ENCODE measurements at places on chromosomes 1 and 21. TPM values are rescaled to one million over a fixed set of nuclear protein-coding genes. Genes with fewer than 3 reads are reported as not detected.

GRCh38 chr1:39080831-39081270 lies 54.7 kb downstream of the NDUFS5 start:
- no peak for DNase-seq

- peak; percentile 88 for DNase-seq
These were observed 1.0 kb upstream of the PIGV start for GRCh38 chr1:26786437-26787380.

The AMY2B gene
- 7.3 TPM for total RNA-seq

GRCh38 chr1:29811247-29811646 lies 574.9 kb downstream of the PTPRU start:
- no peak for DNase-seq

- DNase-seq = no peak
These were observed 103.4 kb downstream of the RUSC1 start for GRCh38 chr1:155424091-155424490.

The PLCH2 gene
- total RNA-seq = 1.3 TPM

DNA sequence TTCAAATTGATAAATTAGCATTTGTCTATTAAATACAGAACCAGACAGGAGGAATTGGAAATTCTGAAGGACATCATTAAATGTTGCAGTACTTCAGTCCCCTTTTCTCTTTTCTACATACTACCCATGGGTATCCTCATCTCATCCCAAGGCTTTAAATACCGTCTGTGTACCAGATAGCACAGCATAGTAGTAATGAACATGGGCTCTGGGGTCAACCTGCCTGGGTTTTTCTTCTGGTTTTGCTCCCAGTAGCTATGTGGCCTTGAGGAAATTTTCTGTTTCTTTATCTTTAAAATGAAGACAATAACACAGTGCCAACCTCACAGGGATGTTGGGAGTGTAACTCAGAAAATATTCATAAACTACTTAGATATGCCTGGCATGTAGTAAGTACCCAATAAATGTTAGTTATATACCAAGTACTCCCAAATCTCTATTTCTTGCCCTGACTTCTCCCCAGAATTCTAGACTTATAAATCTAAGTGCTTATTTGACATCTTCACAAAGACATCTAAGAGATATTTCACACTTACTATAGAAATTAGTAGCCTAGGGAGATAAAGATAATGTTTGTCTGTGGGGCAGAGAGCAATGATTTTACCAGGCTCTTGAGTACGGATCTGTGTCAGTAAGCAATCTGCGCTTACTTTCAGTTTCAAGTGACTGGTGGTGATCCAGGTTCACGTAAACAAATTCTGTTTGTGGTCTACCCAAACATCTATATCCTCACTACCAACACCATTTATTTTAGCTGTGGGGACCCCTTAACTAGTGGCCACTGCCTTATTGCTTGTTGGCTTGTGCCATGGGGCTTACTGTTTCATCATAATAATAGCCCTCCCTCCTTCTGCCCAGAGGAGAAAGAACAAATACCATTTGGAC lies 37.3 kb downstream of the VANGL2 start:
- DNase-seq = peak; percentile 41

The TRIM46 gene
- total RNA-seq = 32.6 TPM

The LRRC7 gene
- under 0.01 TPM for total RNA-seq

The KRTAP11-1 gene
- not detected for total RNA-seq

The TSSK3 gene
- 0.27 TPM for total RNA-seq

- no peak for DNase-seq
These were observed 40.1 kb downstream of the TMEM200B start for GRCh38 chr1:29083317-29084195.

GRCh38 chr1:160338580-160338979 lies 4.5 kb downstream of the COPA start:
- DNase-seq = no peak

DNA sequence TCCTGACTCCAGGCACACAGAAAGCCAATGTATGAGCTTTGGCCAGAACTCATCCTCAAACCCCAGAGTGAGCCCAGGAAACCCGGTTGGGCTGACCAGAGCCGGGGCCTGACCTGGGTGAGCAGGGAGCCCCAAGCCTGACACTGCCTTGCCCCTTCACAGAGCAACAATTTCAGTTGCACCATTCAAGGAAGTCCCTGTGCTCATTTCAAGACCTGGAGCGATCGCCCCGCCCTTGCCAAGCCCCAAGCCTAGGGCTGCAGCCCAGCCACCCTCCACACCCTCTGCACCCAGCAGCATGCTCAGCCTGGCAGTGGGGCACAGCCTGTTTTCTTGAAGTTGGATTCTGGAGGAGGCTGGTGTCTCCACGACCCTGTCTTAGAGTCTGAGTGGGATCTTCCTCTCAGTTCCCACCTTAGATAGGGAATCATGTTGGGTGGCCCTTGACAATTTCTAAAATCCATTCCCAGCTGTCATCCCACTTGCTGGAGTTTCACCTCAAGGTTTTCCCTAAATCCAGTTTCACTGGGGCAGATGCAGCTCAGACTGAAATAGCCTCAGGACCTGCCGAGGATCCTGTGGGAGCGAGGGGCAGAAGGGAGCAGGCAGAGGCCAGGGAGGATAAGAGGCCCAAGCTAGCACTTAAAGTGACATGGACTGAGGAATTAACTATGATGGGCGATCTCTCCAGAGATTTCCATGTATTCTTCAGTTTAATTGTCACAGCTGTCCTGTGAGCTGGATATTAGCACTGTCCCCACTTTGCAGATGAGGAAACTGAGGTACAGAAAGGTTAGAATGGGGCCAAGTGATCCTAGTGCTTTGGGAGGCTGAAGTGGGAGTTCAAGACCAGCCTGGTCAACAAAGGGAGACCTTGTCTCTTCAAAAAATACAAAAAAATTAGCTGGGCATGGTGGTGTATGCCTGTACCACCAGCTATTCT lies 2.5 kb downstream of the NBL1 start:
- no peak for DNase-seq

The GNL2 gene
- 22.6 TPM for total RNA-seq

The C1orf185 gene
- total RNA-seq = not detected

- no peak for DNase-seq
These were observed 703 bp downstream of the ERI3 start for GRCh38 chr1:44354268-44354839.

DNA sequence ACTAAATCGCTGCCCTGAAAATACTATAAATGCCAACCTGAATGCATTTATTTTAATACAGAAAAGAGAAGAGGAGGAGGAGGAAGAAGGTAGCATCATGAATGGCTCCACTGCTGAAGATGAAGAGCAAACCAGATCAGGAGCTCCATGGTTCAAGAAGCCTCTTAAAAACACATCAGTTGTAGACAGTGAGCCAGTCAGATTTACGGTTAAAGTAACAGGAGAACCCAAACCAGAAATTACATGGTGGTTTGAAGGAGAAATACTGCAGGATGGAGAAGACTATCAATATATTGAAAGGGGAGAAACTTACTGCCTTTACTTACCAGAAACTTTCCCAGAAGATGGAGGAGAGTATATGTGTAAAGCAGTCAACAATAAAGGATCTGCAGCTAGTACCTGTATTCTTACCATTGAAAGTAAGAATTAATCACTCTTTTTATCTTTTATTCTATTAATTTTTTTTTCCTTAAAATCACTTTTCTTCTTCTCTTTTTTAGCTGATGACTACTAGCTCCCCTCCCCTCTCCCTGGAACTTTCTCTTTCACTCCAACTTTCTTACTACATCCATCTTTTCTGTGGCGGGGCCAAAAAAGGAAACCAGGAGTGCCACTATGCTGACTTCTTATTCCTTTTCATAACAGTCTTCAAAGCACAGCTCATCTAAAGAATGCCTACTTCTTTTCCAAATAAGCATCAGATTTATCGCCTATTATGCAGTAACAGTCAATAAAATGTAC lies 36.3 kb downstream of the FUBP1 start:
- DNase-seq = no peak

GRCh38 chr1:219726480-219727272 lies 113.8 kb upstream of the ZC3H11B start:
- no peak for DNase-seq

DNA sequence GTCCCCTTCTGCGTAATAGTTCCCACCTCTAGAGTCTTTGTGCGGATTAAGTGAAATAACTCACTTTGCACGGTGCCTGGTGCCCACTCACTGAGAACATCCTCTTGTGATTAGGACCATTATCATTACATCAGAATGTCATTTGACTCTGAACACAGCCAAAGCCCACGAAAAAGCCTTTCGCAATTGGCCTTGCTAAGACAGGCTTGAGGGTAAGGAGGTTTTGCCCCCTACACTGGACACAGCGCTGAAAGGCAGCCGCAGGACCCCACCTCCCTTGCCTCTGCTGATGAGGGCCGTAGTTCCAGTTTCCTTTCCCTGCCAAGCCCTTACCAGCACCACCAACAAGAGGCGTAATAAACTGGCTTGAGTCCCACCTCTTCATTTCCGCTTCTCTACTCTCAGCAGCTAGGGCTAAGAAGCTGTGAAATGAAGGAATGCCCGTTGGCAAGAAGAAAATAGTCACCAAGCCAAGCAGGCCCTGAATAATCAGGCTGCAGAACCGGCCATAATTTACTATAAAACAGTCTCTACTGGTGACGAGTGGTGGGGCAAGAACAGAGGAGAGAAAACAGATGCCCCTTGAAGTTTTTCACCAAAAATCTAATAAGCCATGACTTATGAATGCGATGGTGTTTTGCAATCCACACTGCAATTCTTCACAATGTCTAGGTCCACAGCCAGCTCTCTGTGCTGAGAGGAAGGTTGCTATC lies 53.1 kb downstream of the SH3GLB1 start:
- no peak for DNase-seq

DNA sequence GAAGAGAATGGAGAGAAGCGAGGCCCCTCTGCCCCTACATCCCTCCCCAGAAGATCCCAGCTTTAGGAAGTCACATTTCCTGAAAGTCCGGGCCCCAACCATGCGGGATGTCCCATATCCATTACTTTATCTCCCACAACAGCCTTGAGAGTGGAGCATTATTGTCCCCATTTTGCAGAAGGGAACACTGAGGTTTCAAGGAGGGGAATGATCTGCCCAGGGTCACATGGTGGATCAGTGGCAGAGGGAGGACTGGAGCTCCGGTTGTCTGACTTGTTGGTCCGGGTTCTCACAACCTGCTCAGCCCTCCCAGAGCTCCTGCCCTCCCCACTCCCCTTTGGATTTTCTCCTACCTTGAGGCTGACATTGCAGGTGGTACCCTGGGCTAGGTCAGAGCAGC lies 2.2 kb upstream of the CRYBG2 start:
- DNase-seq = no peak

- no peak for DNase-seq
These were observed 72.6 kb downstream of the DDR2 start for GRCh38 chr1:162704673-162705424.

The LCE3D gene
- not detected for total RNA-seq

The SPATC1L gene
- 21.5 TPM for total RNA-seq

GRCh38 chr1:180230791-180231505 lies 884 bp downstream of the LHX4 start:
- no peak for DNase-seq

- no peak for DNase-seq
These were observed 704 bp downstream of the ALG6 start for GRCh38 chr1:63368131-63368530.
